ENCODE measurements at places on chromosomes 7 and 10.

DNA sequence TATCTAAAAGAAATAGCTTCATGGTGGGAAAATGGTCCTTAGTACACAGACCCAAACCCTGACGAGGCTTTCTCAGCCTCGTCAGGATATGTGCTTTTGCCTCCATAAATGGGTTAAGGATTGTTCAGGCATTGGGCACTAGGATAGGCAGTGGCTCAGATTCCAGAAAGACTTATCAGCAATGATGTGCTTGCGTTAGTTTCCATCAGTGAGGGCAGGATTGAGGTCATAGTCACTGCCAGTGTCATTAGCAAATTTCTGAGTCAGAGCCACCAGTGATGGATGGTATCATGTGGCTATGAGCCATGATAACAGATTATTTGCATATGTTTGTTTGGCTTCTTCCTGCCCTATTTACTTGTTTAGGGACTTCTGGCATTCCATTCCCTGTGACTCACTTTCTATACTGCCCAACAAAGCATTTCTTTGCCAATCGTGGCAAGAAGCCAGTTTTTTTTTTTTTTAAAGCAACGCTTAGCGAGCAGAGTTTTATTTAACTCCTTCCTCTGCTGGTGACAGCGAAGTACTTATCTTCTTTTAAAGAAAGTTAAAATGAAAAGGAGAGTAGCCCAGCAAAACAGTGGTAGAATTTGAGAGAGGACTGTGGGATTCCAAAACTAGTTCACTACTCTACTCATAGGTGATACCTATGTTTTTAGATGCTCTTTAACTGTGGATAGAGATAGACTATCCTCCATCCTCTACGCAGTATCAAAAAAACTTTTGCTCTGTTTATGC is 44.4 kb downstream of the MYPN start:
- peak; percentile 97 for DNase-seq

DNA sequence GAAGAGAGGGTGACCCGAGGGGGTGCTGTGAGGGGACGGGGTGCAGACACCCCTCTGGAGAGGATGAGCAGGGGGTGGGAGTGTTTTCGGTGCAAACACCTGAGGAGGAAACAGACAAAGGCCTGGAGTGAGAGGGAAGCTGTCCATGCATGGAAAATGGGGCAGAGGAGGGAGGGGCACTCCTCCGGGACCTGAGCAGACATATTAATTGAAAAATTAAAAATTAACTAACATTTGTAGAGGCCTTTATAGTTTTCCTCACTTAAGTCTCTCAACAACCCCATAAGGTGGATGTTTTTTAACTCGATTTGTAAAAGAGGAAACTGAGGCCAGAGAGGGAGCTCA is 1.2 kb downstream of the VPS37D start:
- DNase-seq, result no peak

GRCh38 chr10:73506491-73506890 is 10.7 kb upstream of the PPP3CB start:
- peak; percentile 40 for DNase-seq

- no peak for DNase-seq
Observed at GRCh38 chr7:40197527-40197926, 62.7 kb downstream of the SUGCT start.

GRCh38 chr7:155296788-155297516 is 726 bp upstream of the INSIG1 start:
- DNase-seq, result peak; percentile 73

DNA sequence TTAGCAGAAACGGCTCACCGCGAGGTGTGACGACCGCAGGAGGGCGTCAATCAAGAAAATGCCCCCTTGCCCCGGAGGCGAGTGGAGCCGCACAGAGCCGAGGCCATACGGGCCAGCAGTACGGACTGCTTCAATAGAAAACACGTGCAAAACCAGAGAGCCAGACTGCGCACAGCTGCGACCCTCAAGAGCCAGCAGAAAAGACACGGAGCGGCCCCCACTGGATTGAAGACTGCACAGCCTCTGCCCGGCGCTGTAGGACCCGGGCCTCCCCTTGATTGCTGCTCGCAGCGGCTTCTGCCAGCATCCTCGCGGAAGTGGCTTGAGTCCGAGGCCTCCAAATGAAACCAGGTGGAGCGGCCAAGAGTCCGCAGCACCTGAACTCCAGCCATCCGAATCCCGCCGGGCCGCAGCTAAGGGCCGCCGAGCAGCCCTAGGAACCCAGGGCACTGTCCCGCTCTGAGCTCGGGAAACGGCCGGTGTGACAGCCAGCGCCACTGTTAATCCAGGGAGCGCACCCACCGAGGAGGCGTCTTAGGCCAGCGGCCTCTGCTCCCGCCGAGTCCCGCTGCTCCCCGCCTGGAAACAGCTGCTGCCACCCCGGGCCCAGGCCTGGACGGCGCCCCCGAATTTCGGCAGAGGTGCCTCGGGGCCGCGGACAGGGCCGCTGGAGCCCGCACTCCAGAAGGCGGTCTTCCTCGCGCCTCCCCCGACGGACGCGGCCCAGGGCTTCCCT is 660 bp upstream of the HHEX start:
- peak; percentile 45 for DNase-seq

DNA sequence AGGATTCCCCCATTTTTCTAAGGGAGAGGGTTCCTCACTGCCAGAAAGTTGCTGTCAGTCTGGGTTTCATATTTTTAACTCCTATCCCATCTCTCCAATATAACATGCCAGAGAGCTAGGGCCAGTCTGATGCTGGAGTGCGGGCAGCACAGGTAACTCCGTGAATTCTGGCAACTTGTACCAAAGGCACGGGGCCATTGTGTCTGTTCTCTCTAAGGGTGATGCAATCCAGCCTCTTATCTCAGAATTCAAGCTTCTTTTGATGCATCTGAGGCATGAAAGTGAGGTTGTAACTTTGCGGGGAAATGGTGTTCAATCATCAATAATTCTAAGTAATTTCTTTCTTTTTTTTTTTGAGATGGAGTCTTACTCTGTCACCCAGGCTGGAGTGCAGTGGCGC is 1074.4 kb downstream of the TYW1 start:
- DNase-seq, result no peak

GRCh38 chr10:21526188-21526859 is 842 bp upstream of the SKIDA1 start:
- peak; percentile 74 for DNase-seq

GRCh38 chr7:120799813-120800475 is 58.0 kb downstream of the TSPAN12 start:
- DNase-seq, result no peak

DNA sequence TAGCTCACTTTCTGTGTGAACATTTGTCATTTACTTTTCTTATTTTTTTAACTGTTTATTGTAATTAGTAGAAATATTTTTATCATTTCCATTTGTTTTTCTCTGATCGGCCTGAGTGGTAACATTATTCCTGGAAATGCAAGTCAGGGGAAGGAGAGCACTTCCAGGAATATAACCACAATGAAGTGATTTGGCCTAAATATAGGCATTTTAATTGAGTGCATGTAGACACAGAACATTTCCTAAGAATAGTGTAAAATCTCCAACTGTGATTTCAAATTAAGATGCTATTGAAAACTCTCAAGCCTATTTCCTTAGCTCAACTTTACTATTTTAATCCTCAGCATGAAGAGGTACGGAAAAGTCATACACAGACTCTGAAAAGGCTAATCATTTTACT is 86.5 kb upstream of the SKAP2 start:
- DNase-seq, result no peak

GRCh38 chr10:50063100-50063499 is 4.7 kb upstream of the WASHC2A start:
- no peak for DNase-seq

DNA sequence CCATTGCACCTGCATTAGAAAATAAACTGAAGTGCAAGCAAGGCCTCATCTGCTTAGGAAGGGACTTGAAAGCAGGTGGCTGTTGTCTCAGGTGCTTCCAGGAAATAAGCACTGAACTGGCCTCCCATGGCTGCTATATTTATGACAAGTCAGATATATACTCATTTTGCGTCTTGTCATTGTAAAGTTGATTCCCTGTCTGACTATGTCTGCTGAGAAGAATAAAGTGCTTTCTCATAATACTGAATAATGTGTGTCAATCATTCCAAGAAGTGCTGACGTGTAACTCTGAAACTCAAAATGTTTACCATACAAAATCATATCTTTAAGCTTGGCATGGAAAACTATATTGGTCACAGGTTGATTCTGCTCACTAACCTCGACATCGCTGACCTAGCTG is 44.9 kb upstream of the SVOPL start:
- DNase-seq, result no peak

DNA sequence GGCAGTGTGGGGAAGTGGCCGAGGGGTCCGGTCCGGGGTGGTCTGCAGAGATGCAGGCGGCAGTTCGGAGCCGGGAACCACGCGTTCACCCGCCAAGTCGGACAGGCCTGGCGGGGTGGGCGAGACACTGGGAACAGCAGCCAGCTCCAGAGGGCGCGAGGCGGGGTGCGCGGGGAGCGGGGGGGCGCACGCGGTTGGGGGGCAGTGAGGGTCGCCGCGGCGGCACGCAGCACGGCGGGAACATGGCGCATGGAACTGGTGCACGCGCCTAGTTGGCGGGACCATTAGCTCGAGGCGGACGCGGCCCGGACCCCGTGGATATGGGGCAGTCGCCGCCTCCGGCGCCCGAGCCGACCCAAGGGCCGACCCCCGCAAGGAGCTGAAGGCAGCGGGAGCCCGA is 635.9 kb downstream of the ZNF37A start:
- DNase-seq, result no peak

GRCh38 chr7:32611201-32612099 is 116.2 kb downstream of the AVL9 start:
- DNase-seq, result peak; percentile 32

DNA sequence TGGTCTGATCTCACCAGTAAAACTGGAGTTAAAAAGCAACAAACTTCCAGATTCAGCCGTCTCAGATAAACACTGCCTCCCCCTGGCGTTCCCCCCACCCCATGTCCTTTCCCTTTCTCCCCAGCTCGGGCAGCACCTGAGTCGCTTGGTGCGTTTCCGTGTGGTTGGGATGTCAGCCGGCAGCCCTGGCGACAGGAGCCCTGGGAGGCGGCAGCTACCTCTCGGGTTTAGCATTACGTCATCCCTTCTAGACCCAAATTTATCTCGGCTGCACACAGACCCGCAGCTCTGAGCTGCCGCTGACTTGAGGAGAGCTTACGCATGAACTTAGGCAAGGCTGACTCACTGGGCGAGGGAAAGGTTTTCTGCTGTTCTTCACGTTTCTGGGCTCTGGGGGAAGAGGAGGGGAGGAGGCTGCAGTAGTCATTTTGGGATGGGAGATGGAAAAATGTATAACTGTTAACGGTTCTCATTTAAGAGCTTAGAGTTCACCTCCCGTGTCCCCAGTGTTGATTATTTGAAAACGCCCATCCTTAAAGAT is 14.4 kb downstream of the MXI1 start:
- DNase-seq, result peak; percentile 96

GRCh38 chr7:151168003-151168786 is 701 bp upstream of the GBX1 start:
- no peak for DNase-seq

DNA sequence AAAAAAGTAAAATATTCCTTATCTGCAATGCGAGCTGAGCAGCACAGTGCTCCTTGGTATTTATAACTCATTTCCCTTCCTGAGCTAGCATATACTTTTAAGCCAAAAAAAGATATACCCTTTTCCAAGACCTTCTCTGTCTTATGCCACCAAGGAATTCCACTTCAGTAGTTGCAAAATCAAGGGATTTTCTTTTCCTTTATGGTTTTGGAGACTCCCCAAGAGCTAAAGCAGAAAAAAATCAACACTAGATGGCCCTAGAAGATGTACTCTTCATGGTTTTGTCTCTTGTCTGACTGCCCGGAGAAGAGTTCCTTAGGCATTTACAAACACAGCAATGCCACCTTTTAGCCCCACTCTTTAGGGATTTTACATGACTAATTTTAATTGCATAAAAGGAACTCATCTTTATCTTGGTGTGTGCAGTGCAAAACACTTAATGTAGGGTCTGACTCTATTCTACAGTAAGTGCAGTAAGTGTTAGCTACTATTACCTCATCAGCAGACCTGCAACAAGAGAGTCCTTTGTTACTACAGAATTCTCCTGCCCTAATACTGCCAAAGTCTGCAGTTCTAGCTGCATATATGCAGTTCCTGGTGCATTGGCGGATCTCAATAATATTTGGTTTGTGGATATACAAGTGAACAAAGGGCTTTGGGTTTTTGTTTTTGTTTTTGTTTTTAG is 443.3 kb downstream of the GFRA1 start:
- DNase-seq, result peak; percentile 73

DNA sequence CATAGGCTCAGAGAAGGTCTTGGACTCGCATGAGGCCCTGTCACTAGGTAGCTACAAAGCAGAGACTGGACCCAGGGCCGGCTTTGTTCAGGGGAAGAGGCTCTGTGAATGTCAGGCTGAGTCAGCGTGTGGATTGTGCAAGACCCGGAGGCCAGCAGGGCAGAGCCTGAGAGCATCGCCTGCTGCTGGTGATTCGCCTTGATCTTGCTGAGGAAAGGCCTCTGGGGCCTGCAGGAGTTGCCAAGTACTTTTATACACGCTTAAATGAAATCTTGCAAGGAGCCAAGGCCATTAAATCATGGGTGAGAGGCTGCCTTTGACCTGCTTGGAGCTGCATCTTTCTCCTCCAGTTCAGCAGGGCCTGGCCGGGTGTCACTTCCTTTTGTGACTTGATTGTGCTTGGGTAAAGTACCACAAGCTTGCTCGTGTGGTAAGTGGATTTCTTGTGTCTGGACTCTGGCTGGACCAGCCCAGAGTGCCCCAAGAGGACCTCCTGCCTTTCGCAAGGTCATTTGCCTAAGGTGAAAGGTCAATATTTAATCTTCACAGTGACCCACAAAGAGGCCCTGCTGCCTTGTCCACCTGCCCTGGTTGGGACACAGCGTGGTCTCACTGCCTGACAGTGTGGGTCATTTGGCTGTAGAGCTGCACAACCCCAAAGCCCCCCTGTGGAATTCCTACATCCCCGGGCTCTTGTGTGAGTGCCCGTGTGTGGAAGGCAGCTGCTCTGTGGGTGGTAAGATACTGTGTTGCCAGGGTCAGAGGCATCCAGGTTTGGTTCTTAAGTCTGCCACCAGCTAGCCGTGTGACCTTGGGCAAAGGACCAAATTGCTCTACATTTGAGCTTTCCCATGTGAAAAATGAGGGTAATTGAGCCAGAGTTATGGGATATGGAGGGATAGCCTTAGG is 38.6 kb upstream of the SH2D4B start:
- DNase-seq, result peak; percentile 98

- no peak for DNase-seq
Observed at GRCh38 chr10:130337305-130337640, 201.1 kb downstream of the GLRX3 start.

DNA sequence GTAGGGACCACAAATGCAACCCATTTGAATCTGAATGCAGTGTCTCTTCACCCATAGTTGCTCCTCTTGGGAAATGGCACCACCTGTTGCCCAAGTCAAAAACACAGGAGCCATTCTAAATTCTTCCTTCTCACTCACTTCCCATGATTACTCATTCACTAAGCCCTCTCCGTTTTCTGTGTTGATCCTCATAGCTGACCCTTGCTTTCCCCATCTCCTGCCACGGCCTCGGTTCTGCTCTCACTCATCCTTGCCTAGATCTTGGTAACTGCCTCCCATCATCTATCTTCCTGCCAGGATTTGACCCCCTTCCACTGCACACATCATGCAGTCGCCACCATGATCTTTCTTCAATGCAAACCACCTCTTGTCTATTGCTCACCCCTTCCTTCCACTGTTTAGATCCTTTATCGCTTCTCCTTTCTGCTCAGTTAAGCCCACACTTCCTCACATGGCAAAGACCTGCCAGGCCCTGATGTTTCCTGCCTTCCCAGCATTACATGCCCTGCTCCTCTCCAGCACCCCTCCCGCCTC is 19.0 kb upstream of the CPN1 start:
- DNase-seq, result peak; percentile 35
